ENCODE measurements at places on chromosomes 1 and 21.
A peak's percentile ranks its signal among the peaks of the same experiment; 100 is the strongest.

DNA sequence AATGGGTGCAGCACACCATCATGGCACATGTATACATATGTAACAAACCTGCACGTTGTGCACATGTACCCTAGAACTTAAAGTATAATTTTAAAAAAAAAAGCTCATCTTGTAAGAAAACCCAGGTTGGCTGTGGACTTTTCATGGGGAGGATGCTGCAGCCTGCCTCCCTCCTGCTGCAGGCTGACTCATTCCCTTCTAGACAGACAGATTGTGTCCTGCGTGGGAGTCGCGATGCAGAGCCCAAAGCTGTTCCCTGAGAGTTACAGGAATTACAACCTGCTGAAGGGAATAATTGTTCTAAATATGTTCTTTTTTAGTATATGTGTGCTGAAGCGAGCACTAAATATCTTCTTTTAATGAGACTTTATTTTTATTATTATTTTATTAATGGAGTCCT, 93.2 kb downstream of the TBX19 start:
- DNase-seq, result no peak

GRCh38 chr21:34202553-34203372, 129.4 kb downstream of the MRPS6 start:
- peak; percentile 76 for DNase-seq

DNA sequence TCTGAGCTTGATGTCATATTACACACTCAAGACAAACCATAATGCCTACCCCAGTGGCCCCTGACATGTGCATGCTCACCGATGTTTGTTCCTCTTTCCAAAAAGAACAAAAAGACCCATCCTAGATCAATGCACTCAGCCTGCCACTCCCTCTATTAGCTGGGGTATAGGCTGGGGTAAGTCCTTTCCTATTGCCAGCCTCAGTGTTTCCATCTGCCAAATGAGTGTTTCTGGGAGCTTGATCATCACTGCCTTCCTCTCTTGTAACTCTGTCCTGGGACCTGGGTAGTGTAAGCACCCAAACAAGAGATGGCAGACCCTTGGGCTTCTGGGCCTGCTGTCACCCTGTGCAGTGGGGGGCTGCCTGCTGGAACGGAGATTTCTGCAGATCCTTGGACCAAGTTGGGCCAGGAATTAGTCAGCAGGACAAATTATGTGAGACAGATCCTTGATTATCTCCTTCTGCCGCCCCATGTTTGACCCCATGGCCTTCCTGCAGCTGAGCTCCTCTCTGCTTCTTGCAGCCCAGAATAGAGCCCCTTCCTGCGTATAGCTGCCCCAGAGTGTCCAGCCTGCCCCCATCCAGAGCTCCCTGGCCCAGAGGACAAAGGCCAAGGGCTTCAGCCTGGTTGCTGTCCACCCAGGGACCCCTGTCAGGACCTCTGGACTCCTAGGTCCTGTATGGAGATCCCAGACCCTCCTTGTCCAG, 31.5 kb upstream of the LRP8 start:
- no peak for DNase-seq

GRCh38 chr1:210855440-210855839, 278.5 kb downstream of the KCNH1 start:
- no peak for DNase-seq

- DNase-seq, result no peak
Observed at GRCh38 chr1:79808816-79809475, 802.4 kb upstream of the ADGRL4 start.

DNA sequence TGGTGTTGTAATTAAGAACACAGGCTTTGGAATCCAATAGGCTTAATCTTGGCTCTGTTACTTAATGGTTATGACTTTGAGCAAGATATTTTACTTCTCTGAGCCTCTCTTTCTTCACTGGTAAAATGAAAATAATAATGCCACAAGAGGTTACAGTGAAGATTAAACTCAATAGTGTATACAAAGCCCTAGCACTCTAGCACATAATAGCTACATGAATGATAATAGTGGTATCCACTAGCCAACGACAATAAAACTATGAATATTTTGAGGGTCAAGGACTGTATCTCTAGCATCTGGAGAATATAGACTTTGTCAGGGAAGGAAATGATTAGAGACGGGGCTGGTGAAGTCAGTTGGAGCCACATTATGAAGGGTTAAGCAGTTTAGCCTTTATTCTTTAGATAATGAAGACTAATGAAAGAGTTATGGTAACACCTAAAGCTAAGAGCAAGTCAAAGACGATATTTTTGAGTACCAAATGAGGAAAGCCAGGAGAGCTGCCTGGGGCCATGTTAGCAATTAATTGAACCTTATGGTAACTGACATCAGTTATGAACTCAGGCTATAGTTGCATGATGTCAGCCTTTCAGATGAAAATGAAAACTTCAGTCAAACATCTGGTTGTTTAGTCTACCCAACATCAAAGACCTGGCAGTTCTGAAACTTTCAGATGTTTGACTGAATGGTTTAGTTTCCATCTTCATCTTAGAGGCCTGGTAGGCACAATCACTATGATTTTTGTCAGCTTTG, 32.8 kb upstream of the RNF11 start:
- DNase-seq, result no peak

- DNase-seq, result no peak
Observed at GRCh38 chr1:119670898-119671297, 22.8 kb upstream of the ZNF697 start.

DNA sequence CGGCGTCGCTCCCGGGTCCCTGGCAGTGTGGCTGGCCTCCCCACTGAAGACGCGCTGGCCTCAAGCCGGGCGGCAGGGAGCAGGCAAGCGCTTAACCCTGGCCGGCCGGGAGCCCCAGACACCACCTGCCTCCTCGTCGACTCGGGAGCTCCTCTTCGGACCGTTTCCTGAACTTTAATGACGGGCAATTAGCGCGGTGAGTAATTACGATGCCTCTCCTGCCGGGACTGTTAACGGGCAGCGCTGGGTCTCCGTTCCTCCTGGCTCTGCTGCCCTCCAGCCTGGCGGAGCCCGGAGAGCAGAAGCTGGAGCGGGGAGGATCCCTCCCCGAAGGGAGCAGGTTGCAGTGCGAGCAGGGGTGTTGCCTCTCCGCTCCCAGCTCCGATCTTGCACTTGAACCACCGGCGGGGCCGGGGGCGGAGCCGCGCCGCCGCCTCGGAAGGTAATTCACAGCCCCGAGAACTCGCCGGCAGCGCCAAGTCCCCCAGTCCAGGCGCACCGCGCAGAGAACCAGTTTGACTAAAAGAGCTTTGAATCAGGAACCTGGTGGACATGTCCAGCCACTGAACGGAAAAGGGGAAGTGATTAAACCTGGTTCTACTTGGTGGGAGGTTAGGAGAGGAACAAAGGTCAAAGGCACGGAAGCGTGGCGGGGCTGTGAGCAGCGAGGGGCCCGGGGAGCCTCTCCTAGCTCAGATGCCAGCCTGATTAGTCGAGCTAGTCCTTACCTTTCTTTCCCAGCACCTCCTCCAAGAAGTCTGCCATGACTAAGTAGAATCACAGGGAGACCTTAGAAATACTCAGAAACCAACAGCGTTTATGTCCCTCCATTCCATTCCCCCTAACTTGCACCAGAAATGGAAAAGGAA, 18.3 kb upstream of the PLEKHA6 start:
- DNase-seq, result no peak

- peak; percentile 20 for DNase-seq
Observed at GRCh38 chr1:43274125-43274803, 4.5 kb downstream of the TMEM125 start.

- peak; percentile 89 for DNase-seq
Observed at GRCh38 chr1:39189592-39190041, 14.9 kb upstream of the MACF1 start.

DNA sequence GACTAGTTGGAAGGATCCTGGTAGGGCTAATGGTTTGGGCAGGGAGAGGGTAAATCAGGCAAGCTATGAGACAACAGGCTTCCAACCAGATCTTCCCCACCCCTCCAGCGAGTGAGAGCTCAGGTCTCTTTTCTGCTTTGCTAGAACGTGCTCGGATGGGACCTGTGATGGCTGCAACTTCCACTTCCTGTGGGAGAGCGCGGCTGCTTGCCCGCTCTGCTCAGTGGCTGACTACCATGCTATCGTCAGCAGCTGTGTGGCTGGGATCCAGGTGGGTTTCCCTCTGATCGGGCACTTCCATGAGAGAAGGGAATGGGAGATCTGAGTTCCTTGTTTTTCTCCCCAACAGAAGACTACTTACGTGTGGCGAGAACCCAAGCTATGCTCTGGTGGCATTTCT, 14.0 kb upstream of the SARS1 start:
- DNase-seq, result no peak

DNA sequence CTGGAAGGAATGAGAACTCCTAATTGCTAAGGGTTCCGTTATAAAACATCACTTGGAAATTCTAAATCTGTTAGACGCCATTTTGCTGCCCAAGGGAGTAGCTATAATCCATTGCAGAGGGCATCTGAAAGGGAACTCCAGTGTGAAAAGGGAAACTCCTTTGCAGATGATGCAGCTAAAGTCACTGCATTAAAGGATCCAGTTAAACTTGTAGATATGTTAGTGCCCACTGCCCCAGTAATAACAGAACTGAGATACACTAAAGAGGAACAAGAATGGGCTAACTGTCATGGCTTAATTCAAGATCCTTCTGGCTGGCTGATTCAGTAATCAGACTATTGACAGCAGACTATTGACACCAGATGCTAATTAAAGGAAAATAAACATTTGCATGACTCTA, 81.8 kb upstream of the KIAA0040 start:
- no peak for DNase-seq

DNA sequence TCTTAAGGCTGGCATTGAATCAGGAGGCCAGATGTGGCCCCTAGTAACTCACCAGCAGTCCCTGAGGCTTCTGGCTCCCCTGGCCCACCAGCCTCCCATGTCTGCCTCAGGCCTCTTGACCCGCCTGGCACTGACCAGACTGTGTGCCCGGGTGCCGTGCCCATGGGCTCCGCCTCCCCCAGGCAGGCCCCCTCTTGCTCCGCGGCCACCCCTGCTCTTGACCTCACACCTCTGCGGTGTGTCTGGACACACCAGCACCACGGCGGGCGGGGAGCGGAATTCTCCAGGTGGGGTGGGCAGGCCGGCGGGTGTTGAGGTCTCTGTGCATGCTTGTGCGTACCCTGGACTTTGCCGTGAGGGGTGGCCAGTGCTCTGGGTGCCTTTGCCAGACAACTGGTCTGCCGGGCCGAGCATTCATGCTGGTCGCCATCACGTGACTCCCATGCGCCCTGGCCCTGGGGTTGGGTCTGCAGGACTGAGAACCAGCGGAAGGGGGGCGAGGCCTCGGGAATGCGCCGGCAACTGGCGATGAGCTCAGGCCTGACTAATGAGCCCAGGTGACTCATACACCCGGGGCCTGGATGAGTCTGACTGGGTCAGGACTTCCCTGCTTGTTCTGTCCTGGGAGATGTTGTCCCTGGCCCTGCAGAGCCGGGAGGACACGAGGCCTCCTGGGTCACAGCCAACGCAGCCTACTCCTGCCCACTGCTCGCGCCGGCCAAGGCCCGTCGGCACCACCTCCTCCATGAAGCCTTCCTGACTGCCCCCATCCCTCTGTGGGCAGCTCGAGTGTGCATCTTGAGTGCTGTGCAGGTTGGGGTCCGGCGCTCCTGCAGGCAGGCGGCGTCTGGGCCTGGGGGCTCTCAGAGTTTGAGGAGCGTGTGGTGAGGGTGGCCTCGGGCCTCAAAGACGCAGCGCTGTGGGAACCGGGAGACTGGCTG, 22.6 kb downstream of the COL18A1 start:
- peak; percentile 98 for DNase-seq

All from mesenchymal stem cell (in vitro differentiated cells and primary cell).